ENCODE measurements at places on chromosomes 4 and X. TPM values are rescaled to one million over a fixed set of nuclear protein-coding genes. Genes with fewer than 3 reads are reported as not detected.
A peak's percentile ranks its signal among the peaks of the same experiment; 100 is the strongest.

DNA sequence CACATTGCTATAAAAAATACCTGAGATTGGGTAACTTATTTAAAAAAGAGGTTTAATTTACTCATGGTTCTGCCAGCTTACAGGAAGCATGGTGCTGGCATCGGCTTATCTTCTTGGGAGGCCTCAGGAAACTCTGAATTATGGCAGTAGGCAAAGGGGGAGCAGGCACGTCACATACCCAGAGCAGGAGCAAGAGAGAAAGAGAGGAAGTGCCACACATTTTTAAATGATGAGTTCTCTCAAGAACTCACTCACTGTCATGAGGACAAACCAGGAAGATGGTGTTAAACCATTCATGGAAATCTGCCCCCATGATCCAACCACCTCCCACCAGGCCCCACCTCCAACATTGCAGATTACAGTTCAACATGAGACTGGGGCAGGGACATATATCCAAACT is 10.0 kb upstream of the AFF1 start:
- no peak for ATAC-seq

The UTP14A gene
- total RNA-seq = 37.5 TPM

GRCh38 chrX:21167011-21167410 is 207.2 kb upstream of the CNKSR2 start:
- no peak for ATAC-seq

DNA sequence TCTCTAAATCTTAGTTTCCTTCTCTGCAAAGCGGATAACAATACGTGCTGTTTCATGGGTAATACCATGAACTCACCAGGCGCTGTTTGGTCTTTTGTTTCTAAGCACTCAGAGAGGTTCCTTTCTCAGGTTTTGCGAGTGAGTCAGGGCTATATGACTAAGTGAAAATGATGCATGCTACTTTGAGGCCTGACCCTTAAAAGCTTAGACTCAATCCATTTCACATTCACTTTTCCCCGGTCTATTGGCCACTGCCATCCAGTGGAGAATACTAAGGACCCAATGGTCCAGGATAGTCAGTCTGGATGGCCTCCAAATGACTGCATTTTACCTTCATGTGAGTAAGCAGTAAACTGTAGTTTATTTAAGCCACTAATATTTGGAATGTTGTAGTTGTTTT is 400.8 kb upstream of the SLIT2 start:
- no peak for ATAC-seq

The NDNF gene
- total RNA-seq = 14.6 TPM

- ATAC-seq = peak; percentile 43
Measured at GRCh38 chrX:40167850-40168479, 70.2 kb upstream of the BCOR start.

GRCh38 chrX:77652095-77652494 is 133.9 kb downstream of the ATRX start:
- no peak for ATAC-seq

DNA sequence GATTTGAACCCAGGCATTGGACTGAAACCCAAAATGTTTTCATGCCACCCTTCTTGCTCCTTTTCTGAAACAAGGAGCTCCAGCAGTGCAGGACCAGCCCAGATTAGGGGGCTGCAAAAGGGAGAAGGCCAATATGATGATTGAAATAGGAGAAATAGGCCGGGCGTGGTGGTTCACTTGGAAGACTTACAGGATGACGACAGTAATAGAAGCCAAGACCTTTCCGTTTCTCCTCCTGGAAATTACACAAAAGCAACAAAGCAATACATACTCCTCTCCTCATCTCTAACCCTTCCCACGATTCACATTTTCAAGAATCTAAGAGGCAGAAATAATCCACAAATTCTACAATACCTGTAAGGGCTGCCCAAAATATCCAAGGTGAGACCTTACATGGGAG is 90.8 kb downstream of the ANAPC4 start:
- ATAC-seq = no peak

The JCHAIN gene
- total RNA-seq = not detected

The HSD17B13 gene
- not detected for total RNA-seq

GRCh38 chr4:185849664-185850550 is 37.9 kb upstream of the SORBS2 start:
- ATAC-seq = no peak

- no peak for ATAC-seq
Measured at GRCh38 chr4:116878280-116878679, 207.1 kb downstream of the TRAM1L1 start.

DNA sequence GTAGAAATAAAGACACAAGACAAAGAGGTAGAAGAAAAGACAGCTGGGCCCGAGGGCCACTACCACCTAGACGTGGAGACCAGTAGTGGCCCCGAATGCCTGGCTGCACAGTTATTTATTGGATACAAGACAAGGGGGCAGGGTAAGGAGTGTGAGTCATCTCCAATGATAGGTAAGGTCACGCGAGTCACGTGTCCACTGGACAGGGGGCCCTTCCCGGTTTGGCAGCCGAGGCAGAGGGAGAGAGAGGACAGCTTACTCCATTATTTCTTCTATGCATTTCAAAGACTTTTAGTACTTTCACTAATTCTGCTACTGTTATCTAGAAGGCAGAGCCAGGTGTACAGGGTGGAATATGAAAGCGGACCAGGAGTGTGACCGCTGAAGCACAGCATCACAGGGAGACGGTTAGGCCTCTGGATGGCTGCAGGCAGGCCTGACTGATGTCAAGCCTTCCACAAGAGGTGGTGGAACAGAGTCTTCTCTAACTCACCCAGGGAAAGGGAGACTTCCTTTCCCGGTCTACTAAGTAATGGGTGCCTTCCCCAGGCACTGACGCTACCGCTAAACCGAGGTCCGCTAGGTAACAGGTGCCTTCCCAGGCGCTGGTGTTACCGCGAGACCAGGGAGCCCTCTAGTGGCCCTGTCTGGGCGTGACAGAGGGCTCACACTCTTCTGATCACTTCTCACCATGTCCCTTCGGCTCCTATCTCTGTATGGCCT is 44.9 kb downstream of the ZBTB49 start:
- ATAC-seq = peak; percentile 83

DNA sequence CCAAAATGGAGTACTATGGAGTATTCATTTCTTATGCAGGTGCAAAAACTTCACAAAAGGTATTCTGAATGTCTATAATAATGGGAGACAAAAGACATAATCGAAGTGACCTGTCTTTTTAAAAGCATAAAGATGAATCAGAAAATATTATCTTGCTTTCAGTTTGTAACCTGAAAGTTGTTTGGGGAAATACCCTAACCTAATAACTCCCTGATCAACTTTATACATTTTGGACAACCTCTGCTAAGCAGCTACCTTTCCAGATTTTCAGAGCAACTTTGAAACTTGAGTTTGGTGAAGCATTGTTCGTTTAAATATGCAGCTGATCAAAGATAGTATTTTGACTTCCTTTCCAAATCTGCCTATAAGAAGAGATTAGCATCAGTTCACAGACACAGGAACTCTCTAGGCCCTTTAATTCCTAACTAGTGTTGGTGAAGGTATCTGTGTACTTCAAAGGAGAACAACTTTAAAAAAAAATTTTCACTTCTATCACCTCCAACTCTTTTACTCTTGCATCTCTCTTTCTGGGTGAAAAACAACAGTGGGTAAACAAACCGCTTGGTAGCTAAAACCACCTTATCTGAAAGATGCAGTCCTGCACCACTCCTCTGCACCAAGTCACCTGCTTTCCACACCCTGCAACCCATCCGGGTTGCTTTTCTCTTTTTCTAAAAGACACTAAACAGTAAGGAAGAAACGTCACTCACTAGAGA is 26.5 kb downstream of the CD40LG start:
- no peak for ATAC-seq

DNA sequence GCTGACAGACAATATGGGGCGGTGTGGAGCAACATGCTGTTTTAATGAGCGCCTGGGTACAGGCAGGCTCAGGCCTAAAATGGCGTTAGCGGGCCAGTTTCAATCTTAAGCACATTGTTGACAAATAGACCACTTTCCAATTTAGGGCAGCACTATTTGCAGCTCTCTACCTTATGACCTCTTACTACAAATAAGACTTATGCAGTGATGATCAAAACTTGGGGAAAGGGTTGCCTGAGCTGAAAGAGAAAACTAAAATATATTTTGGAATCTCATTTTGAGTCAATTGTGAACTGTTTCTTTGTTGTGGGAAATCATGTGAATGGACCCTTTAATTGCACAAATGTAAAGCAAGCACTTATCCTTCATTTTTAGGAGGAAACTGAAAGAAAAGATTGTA is 25.5 kb upstream of the GPAT3 start:
- ATAC-seq = no peak

DNA sequence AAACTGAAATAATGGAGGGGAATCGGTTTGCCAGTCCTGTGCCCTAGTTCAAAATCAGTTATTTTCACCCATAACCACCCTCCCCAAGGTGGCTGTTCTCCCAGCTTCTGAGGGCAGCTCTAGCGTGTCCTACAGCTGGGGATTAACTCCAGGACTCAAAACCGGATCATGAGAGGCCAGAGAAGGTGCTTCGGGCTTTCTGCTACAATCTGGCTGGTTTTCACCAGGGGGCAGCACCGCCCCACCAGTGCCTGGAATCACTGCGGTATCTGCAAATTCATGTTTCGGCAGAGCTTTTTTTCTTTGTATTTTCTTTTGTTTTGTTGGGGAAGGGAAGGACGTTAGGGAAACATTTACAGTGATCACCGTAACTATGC is 28.4 kb downstream of the PDHA1 start:
- ATAC-seq = peak; percentile 85

DNA sequence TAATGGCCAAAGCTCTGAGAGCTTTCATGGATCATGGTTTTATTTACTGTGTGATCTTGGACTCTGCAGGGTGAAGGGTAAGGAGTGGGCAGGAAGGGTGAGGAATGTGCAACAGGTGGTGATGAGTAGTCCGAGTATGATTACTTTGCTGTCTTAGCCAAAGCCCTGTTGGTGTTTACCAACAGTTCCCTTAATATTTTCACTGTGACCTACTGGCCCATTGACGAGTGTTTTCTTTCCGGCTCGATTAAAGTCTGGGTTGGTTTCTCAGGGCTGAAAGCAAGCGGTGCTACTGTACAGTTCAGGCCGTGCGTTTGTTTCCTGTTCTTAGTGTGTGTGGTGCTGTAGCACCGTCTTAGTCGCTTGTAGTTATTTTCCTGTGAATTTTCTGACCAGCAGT is 2.6 kb downstream of the ARHGAP24 start:
- no peak for ATAC-seq

DNA sequence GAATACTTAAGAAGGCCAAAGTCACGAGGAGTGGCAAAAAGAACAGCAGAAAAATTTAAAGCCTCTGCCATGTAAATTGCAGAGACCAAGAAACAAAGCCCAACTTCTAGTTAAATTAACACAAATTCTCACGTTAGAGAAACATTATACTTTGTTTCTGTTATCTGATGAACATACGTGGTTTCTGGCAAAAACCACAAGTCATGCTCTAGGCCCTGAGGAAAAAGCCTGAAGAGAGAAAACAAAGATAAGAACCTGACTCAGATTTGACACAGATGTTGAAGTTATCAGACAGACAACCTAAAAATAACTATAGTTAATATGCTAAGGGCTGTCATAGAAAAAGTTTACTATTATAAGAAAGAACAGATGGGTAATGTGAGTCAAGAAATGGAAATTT is 149.1 kb upstream of the PCDH10 start:
- no peak for ATAC-seq

- ATAC-seq = no peak
Measured at GRCh38 chr4:140363051-140363450, 10.4 kb upstream of the SCOC start.

- ATAC-seq = peak; percentile 25
Measured at GRCh38 chr4:7698584-7698983, 241.1 kb downstream of the AFAP1 start.

GRCh38 chr4:95540227-95540626 is 8.5 kb downstream of the UNC5C start:
- no peak for ATAC-seq

The SPARCL1 gene
- 479 TPM for total RNA-seq

GRCh38 chrX:101485212-101485949 is at the start of gene ARMCX4:
Gene ARMCX4, plus strand, starts transcription at chrX:101485456. Its CDS starts 3,134 bp downstream, at chrX:101488590.
- ATAC-seq = peak; percentile 94

- ATAC-seq = no peak
Measured at GRCh38 chr4:121026034-121026433, 46.3 kb downstream of the NDNF start.

DNA sequence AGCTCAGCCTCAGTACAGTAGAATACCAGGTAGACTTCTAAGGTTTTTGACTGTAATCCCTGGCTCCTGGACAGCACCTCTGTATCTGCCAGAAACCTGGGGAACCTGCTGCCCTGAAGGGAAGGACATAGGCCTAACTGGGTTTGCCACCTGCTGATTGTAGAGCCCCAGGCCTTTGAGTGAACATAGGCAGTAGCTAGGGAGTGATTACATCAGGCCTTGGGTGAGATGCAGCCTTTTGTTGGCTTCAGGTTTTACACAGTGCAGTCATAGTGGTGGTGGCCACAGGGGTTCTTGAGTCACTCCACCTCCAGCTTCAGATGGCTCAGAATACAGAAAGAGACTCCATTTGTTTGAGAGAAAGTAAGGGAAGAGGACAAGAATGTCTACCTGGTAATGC is 19.3 kb downstream of the IQCM start:
- ATAC-seq = no peak

- ATAC-seq = no peak
Measured at GRCh38 chr4:100694467-100694866, 176.6 kb upstream of the EMCN start.
